ENCODE measurements at places on chromosomes 7 and 10.
A peak's percentile ranks its signal among the peaks of the same experiment; 100 is the strongest.

DNA sequence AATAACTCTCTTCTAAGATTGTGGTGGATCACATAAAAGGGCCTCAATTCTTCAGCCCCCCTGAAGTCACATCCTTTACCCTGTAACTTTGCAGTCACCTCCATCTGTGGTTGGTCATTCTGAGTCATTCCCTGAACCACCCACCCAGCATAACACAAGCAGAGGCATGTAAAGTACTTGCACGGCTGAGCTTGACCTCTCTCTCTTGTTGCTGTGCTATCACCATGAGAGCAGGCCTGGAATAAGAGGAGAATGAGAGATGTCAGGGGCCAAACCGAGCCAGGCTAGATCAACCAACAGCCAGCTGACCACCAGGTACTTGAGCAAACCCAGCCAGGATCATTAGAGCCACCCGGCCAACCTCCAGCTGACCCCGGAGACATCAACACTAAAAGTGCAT is 13.5 kb upstream of the STK17A start:
- no peak for DNase-seq

GRCh38 chr7:35415411-35415822 is 161.5 kb upstream of the TBX20 start:
- DNase-seq = no peak

GRCh38 chr7:36192877-36193276 is 39.8 kb downstream of the EEPD1 start:
- DNase-seq = no peak

DNA sequence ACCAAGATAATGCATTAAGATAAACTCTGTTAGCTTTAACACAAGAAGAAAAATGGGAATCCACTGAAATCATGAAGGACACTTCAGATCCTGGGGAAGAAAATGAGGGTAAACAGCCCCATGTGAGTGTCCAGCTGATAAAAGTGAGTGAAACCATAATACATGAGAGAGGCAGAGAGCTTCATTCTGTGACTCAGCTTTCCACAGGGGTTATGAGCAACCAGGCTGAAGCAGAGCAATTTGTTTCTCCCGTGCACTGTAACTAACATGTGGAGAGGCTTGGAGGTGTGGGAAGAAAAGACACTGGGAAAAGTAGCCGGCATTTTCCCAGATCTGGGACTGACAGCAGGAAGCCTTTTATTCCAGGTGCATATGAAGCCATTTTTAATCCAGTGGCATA is 971.7 kb downstream of the ANKRD7 start:
- no peak for DNase-seq

DNA sequence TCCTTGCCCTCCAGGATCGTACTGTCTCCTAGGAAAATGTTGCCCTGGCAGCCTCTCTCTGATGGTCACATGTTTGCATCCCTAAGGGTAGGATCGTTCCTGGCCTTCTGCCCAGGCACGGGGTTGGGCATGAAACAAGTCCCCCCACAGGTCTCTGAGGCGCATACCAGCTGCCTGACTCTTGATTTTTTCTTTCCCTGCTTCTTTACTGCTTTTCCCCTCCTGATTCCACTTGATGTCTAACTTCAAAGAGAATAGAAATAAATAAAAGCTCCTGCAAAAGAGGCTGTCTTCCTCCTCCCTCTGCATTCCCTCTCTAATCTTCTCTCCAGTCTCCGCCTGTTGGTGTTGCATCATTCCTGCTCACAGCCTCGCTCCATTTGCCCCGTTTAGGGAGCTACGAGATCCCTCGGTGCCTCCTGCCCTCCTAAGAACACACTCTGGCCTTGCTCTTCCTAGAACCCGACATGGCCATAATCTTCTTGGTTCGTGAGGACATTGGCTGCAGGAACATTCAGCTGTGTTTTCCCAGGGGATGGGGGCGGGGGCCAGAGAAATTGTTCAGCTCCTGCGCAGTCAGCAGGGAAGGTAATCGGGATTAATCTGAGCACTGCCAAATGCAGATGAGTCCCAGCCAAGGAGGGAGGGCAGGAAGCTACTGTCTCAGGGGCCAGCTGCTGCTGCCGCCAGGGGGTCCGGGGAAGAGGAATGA is 26.0 kb downstream of the LEP start:
- no peak for DNase-seq

DNA sequence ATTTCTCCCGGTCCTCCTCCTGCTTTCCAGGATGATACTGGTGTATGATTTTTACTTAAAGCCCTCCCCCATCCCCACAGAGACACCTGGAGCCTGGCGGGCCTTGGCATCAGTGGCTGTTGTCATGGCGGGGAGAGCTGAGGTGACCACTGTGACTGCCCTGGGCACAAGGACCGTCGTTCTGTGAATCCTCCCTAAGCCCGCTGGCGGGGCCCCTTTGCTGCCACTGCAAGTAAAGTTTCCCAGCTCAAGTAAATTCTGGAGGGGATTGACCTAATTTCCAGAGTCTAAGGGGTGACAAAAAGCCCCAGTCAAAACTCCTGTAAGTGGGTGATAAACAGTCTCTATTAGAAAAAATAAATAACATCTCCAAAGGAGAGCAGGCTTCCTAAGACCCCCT is 393.2 kb upstream of the PODXL start:
- DNase-seq = no peak

- no peak for DNase-seq
Observed at GRCh38 chr7:48087349-48087748, 1.7 kb upstream of the UPP1 start.

DNA sequence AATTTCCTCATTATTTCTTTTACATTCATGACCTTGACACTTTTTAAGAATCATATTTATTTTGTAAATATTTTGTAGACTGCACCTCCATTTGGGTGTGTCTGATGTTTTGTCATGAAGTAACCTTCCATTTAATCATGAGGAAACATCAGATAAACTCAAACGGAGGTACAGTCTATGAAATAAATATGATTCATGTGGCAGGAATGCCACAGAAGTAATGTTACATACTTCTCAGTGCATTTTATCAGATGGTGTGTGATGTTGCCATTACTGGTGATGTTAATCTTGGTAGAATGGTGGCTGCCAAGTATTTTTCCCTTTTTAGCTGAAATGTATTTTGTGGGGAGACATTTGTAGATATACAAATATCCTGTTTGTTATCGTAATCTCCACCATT is 64.9 kb downstream of the ZNF37A start:
- no peak for DNase-seq

- DNase-seq = no peak
Observed at GRCh38 chr7:18760631-18761445, 265.3 kb downstream of the HDAC9 start.

DNA sequence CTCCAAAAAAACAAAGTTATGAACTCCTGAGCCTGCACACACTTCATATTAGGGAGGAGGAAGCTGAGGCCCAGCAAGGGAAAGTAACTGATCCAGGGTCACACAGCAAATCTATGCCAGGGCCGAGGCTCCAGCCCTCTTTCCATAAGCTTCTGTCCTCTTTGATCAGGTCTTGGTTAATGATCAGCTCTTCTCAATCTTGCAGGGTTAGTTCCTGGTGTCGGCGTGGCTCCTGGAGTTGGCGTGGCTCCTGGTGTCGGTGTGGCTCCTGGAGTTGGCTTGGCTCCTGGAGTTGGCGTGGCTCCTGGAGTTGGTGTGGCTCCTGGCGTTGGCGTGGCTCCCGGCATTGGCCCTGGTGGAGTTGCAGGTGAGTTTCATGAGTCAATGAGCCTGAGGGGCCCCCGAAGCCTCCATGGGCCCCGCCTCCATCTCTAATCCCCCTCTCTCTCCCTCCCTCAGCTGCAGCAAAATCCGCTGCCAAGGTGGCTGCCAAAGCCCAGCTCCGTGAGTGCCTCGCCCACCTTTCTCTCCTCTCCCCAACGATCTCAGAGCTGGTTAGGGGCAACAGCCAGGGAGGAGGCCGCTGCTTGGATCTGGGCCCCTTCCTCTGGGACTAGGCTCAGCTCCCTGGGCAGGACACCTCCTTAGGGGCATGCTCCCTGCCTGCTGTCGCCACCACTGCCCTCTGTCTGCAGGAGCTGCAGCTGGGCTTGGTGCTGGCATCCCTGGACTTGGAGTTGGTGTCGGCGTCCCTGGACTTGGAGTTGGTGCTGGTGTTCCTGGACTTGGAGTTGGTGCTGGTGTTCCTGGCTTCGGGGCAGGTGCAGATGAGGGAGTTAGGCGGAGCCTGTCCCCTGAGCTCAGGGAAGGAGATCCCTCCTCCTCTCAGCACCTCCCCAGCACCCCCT is 23.7 kb upstream of the LIMK1 start:
- DNase-seq = no peak

- DNase-seq = no peak
Observed at GRCh38 chr7:111952783-111953182, 253.4 kb downstream of the DOCK4 start.

- no peak for DNase-seq
Observed at GRCh38 chr10:122853665-122854313, 8.1 kb upstream of the CUZD1 start.

GRCh38 chr10:87656431-87657072 is 3.1 kb upstream of the PAPSS2 start:
- peak; percentile 4 for DNase-seq

- DNase-seq = no peak
Observed at GRCh38 chr10:122310311-122311050, 39.4 kb downstream of the BTBD16 start.

DNA sequence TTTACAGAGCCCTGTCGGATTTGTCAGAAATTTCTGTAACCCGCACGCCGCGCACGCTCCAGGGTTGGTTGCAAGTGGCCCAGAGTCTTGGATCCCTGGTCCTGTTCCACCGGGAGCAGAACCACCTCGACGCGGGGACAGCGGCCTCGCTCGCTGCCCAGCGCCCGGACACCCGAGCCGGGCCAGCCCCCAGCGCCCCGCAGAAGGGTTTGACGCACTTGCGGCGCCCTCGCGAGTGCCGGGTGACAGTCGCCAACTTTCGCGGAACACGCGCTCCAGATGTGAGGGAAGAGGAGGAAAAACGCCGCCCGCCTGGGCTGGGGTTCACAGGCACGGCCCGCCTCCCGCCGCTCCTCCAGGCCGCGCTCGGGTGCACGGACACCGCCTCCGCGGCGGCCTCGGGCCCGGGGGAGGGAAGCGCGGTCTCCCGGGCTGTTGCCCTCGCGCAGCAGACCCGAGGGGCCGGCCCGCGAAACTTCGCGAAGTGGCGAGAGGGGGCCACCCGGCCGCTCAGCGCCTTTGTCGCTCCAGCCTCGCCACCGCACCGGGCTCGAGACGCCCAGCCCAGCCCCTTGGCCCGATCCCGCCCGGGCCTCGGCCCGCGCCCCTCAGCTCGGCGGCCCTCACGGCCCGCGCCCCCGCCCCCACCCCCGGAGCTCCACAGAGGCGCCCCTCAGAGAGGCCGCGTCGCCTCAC is 514 bp downstream of the RNF216 start:
- DNase-seq = no peak

DNA sequence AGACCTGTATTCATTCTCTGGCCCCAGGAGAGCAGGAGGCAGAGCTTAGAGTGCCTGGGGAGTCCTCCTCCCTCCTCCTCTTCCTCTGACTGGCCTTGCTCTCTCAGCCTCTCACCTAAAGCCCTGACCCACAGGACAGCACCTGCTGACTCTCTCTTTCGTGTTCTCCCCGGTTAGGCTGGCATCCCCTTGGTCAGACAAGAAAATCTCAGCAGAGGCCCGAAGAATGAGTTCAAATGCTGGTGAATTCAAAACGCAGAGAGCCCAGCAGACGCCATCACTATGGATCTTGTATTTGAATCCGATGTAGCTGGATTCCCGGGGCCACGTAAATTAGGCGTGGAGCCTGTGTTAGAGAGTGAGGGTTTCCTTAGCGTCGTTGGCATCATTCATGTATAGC is 255.3 kb downstream of the KLF6 start:
- no peak for DNase-seq

DNA sequence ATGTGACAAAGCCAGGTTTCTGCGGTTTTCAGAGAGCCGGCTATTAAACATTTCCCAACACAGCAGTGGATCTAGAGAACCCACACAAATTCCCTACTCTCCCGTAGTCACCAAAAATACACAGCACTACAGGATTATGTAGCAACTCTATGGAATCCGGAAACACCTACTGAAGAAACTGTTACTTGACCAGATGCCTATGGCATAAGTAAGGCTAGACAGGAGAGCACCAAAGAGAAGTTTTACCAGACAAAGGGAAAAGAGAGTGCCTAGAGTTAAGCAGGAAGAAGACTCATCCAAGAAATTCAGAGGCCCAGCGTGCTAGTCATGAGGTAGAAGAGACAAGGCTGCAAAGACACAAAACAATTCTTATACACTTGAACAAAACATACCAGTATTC is 321.1 kb downstream of the PARD3 start:
- no peak for DNase-seq

DNA sequence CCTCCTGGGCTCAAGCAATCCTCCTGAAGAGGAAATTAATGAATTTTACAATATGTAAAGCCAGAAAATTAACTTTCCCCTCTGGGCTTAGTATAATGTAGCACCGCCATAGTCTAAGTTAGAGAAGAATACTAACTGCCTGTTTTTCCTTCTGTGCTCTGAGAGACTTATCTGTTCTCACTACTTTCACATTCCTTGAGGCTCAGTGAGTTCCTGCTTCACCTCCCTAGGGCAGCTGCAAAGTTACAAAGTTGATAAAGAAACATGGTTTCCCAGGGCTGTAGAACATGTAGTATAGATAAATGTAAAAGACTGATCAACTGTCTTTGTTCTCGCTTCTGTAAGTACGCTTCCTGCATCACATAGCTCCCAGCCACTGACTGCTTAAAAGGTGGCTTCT is 16.0 kb upstream of the OLAH start:
- DNase-seq = no peak

DNA sequence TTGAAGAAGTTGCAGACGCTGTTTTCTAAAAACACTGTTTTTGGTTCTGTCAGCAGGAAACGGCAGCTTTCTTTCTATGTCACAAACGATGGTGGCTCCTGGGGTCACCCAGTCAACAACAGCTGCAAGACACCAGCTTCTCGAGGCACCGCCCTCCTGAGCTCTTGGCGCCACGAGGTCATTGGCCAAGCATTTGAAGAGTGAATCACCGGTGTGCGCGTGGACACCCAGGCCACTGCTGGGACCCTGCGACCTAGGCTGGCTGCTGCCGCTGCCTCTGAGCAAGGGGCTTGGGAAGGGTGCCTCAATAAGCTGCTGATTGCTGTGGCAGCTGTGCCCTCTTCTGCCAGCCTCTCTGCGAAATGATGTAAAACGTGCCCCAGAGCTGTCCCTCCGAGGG is 22.5 kb upstream of the VIPR2 start:
- DNase-seq = no peak

DNA sequence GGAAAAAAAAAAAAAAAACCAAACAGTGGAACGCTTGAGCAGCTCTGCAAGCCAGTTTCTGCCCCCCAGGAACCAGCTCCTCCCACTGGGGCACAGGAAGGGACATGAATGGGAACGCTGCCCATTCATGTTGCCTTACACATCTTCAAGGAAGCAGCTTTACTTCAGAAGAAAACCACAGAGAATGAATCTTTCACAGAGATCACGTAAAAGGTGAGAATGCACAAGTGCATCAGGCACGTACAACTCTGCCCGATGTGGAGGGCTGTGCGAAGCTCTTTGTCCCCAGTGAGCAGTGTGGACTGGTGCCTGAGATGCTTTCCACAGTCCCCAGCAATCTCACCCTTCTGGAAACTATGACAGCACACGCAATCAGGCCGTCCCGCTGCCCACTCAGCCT is 106.2 kb downstream of the DLG5 start:
- DNase-seq = no peak
